ENCODE measurements at places on chromosomes 12 and 14.

- no peak for DNase-seq
Observed at GRCh38 chr14:32408018-32408417, 78.9 kb downstream of the AKAP6 start.

GRCh38 chr12:7864601-7865150, 8.0 kb downstream of the SLC2A14 start:
- DNase-seq = no peak

DNA sequence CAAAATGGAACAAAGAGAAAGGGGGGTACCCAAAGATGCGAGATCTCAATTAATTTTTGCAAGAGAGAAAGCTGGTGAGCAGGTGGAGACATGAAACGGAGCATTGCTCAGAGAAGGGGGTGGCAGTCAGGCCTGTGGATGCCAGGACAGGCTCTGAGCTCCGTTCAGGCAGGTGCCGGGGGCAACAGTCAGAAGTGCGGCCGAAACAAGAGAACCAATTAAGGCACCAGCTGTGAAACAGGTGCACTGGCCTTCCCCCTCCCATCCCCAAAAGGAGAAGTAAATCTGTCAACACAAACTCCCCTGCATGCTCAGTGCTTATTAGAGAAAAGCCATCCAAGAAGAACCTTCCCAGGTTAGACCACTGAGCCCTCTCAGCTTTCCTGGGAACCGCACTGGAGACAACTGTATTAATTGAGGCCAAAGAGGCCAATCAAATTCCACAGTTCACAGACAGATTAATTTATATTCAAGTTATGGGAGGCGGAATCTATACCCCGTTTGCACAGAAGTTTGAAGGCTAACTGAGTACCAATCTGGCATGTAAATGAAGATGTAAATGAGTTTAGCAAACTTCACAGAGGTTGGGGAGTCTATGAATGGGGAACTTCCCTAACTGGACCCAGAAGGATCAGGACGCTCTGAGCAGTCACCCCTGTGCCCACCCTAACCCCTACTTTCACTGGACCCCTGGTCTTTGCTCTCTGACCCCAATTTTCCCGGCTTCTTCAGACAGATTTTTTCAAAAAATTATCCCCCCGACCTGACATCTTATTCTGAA, 20.9 kb downstream of the OAS2 start:
- DNase-seq = no peak

GRCh38 chr12:93373961-93374656, 3.6 kb upstream of the NUDT4 start:
- no peak for DNase-seq

GRCh38 chr14:64476438-64476837, 11.1 kb downstream of the AKAP5 start:
- no peak for DNase-seq

DNA sequence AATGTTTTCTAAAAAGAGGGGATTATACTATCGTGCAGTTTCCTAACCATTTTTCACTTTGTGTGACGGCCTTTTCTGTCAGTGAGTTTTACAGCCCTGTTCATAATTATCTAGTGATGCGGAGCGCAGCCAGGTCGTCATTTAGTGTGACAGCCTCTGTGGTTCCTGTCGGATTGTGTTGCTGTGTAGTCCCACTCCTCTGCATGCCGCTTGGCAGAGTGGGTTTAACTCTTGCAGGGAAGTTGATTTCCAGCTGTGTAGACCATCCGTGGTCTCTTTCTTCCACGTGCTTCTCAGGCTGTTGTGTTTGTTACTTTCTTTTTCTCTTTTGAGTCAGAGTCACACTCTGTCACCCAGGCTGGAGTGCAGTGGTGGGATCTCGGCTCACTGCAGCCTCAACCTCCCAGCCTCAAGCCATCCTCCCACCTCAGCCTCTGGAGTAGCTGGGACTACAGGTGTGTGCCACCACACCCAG, 8.6 kb downstream of the RAN start:
- DNase-seq = no peak

GRCh38 chr12:62676521-62677307, 210.1 kb downstream of the MON2 start:
- DNase-seq = no peak

DNA sequence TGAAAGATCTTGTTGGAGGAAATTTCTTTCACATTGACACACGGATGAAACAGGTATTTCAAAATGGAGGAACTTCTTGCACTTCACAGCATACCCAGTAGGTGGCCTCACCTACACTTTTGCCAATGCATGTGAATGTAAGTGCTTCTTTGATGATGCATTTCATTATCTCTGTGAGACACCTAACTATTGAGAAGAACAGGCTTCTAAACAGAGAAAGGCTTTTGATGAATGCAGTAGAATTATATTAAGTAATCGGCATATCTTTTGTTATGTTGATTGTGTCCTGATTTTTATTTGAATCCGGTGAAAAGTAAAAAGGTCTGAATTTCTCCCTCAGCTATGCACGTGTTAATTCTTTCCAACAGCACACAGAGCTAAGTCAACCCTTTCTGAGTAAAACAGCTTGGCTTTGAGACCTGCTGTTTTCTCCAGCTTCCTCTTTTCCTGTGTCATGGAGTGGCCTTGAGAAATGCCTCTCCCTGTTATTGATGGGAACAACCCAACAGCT, 399.0 kb downstream of the NAV3 start:
- peak; percentile 55 for DNase-seq

- no peak for DNase-seq
Observed at GRCh38 chr12:14656846-14657245, 39.6 kb downstream of the GUCY2C start.

DNA sequence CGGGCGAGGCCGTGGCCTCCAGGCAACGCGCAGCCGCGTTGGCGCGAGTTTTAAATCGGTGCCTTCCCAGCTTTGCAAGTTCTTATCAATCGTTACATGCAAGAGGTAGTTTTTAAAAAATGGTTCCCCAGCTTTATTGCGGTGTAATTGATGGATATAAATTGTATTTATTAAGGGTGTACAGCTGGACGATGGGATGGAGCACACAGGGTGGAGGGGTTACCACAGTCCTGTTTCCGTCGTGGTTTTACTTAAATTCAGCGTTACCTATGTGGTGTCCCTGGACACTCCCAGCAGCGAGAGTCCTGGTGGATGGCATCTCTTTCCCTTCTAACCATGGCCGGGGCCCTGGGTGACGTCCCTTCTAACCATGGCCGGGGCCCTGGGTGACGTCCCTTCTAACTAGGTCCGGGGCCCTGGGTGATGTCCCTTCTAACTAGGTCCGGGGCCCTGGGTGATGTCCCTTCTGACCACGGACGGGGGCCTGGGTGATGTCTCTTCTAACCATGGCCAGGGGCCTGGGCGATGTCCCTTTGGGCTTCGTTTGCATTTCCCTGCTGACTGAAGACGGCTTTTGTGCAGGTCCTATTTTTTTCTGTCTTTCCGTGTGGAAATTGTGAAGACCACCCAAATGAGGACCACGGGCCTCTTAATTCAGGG, 97.9 kb downstream of the TNFAIP2 start:
- DNase-seq = no peak

DNA sequence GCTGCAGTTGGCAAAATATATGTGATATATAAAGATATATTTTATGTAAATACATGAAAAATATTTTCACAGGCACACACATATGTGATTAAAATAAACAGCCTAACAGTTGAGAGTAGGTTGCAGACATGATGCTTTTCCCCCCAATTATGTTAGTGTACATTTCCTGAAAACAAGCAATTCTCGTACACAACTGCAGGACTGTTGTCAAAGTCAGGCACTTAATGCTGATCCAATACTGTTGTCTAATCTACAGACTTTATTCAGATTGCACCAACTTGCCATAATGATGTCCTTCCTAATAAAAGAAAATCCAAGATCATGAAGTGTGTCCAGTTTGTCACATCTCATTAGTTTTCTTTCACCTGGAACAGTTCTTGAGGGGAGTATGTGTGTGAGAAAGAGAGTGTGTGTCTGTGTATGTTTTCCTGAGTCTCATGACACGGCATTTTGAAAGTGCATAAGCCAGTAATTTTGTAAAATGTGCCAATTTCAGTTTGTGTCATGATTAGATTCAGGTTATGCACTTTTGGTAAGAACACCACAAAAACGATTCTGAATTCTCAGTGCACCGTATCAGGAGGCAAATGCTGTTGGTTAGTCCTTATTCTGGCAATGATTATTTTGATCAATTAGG, 16.5 kb upstream of the SEL1L start:
- DNase-seq = no peak

DNA sequence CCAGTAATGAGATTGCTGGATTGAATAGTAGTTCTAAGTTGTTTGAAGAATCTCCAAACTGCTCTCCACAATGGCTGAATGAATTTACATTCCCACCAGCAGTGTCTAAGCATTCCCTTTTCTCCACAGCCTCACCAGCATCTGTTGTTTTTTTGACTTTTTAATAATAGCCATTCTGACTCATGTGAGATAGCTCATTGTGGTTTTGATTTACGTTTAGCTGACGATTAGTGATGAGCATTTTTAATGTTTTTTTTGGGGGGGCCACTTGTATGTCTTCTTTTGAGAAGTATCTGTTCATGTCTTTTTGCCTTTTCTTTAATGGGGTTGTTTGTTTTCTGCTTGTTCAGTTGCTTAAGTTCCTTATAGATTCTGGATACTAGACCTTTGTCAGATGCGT, 8.1 kb upstream of the SLC15A5 start:
- DNase-seq = no peak
